ENCODE measurements at places on chromosomes 12 and 14.

GRCh38 chr12:22474970-22475720 is 69.2 kb downstream of the C2CD5 start:
- DNase-seq: no peak

- no peak for DNase-seq
Observed at GRCh38 chr14:105126981-105127329, 41.6 kb downstream of the JAG2 start.

DNA sequence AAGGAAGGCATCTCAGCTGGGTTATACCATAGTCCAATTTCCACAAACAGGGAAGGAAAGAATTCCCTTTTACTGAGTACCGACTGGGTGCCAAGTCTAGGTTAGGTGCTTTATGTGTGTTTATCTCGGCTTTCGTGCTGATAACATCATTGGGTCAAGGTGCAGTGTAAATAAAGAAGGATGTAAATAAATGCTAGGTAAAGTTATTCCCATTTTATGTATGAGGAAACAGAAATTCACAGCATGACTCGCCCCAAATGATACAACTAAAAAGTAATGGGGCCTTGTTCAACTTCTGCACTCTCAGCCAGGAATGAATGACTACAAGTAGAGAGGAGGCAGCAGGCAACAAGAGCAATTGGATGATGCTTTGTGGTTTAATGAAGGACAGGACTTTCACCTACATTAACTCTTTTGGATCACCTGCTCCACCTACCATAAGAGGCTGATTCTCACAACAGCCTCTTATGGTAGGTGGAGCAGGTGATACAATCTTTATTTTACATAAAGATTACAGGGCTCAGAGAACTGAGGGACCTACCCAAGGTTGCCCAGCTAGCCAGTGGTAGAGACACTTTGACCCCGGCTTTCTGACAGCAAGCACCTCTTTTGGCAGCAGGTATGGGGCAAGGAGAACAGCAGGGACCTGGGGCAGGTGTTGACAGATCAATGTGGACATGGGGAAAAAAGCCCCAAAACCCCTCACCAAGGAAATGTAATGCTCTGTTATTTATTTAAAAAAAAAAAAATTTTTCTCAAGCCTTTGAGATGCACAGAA is 213.4 kb upstream of the NUDT4 start:
- DNase-seq: no peak

DNA sequence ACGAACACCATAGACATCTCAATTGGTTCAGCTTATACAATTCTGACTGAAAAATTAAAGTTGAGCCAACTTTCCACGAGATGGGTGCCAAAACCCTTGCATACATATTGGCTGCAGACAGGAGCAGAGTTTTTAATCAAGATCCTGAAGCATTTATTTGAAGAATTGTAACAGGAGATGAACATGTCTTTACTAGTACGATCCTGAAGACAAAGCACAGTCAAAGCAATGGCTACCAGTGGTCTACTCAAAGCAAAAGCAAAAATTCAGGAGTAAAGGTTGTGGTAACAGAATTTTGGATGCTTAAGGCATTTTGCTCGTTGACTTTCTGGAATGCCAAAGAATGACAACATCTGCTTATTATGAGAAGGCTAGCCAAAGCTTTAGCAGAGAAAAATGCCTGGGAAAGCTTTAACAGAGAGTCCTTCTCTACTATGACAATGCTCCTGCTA is 20.7 kb downstream of the ZDHHC17 start:
- DNase-seq: no peak

DNA sequence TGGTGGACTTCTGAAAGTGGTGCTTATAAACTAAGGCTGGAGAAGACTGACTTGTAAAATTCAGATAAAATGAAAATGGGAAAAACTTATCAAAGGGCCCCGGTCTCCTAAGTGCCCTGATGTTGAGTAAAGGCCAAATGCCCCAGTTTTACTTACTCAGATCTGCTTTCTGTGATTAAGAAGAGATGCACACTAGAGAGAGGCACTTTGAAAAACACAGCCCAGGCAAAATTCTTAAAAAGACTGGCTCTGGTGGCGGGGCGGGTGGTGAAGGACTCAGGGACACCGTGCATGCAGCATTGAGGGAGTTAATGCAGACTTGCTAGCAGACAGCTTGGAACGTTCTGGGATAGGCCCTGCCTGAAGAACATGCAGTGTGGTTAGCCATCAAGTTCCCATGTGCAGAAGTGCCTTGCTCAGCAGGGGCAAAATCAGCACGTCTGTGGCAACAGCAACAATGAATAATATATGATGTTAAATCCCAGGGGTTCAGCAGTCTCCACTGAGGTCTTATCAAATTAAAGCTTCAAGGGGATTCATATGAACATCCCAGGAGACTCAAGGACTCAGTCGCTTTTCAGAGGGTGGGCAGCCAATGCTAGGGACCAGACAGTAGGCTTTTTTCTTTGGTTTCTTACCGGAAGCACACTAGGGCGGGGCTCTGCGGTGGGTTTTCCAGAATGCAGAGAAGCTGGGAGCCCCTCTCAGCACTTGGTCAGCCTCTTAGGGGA is 105.0 kb downstream of the DAD1 start:
- DNase-seq: no peak

DNA sequence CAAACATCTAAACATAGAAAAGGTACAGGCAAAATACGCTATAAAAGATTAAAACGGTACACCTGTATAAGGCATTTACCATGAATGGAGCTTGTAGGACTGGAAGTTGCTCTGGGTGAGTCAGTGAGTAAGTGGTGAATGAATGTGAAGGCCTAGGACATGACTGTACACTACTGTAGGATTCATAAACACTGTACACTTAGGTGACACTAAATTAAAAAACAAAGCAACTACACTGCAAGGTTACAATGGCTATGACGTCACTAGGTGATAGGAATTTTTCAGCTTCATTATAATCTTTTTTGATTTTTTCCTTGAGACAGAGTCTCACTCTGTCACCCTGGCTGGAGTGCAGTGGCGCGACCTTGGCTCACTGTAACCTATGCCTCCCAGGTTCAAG is 269.2 kb downstream of the KSR2 start:
- no peak for DNase-seq

- DNase-seq: no peak
Observed at GRCh38 chr12:89323568-89324218, 28.6 kb downstream of the DUSP6 start.

- no peak for DNase-seq
Observed at GRCh38 chr14:81246461-81247270, 25.9 kb upstream of the GTF2A1 start.

DNA sequence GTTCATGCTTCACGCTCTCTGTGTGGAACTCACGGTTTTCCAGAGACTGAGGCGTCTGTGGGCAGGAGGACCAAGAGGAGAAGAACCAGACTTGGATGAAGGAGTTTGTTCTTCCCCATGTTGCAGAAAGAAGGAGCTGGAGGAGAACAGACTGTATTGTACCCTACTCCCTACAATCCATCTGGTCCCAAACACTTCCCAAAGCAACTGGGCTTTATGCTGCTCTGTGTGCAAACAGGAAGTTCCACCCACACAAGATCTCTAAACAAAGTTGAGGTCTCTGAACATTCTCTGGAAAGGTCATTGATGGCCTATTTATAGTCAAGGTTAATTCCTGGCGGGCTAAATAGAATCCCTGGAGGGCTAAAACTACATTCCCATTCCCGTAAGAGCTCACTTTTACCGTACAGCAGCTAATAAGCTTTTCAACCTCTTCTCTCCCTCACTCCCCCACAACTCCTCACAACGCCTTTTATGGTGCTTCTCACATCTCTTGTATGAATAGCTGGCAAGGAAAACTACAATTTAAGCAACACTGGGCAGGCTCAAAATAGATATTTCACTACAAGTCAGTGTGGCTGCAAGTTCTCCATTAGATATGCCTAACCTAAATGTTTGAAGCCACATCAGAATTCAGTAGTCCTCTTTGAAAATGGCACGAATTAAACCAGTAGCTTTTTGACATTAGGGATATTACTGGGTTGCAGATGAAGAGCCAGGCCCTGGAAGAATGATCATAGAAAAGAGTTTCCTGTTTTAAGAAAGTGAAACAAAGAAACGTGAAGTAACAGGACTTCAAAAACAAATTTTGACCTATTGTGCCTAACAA is at the start of gene A2M:
TSS of gene A2M (minus strand) at position 189 of the 829 bp plus-strand sequence. CDS start at position 119, 70 bp downstream.
- no peak for DNase-seq

- DNase-seq: no peak
Observed at GRCh38 chr12:51020448-51021182, 5.6 kb downstream of the SLC11A2 start.

DNA sequence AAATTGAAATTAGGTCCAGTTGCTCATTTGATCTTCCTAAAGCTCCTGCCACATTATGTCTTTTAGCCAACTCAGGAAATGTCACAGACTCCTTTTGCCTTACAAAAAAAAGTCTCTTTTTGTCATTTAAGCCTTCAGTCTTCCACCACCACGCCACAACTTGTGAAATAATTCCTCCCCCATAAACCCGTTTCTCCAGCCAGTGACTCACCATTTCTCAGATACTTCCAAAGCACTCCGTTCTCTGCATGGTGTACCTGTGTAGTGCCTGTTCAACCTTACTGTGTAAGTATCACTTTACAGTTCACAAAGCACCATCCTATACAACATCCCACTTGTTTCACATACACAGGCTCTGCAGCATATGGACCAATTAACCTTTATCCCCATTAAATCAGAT is 139.5 kb upstream of the AEBP2 start:
- DNase-seq: no peak

- no peak for DNase-seq
Observed at GRCh38 chr12:24705216-24705615, 243.7 kb downstream of the BCAT1 start.

- DNase-seq: no peak
Observed at GRCh38 chr14:23307687-23308644, 1.3 kb downstream of the BCL2L2 start.

GRCh38 chr12:80702889-80703805 is 4.3 kb upstream of the MYF6 start:
- no peak for DNase-seq

GRCh38 chr12:117459229-117459628 is 97.8 kb upstream of the NOS1 start:
- no peak for DNase-seq

GRCh38 chr14:75812622-75813021 is 151.6 kb downstream of the TTLL5 start:
- DNase-seq: no peak

- DNase-seq: no peak
Observed at GRCh38 chr12:66268562-66268961, 33.7 kb upstream of the HELB start.

GRCh38 chr12:650983-651382 is 12.3 kb downstream of the NINJ2 start:
- DNase-seq: peak; percentile 35

DNA sequence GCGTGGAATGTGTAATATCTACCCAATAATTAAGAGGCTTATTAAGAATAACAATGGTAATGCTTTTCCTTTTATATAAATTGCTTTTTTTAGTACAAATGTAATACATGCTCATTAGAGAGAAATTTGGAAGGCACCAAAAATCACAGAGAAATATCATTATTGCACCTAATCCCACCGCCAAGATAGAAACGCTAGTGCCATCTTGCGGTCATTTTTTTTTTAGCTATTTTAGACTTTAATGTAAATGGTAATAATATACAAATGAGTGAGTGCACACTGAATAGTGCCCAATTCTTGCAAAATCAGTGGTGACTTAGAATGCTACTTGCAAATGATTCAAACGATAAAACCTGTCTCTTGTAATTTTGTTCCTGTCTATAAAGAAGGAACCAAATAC is 576.8 kb upstream of the TMEM132C start:
- no peak for DNase-seq

GRCh38 chr14:46147452-46147851 is 504.1 kb downstream of the RPL10L start:
- no peak for DNase-seq

GRCh38 chr12:76518699-76519098 is 40.9 kb downstream of the OSBPL8 start:
- no peak for DNase-seq

DNA sequence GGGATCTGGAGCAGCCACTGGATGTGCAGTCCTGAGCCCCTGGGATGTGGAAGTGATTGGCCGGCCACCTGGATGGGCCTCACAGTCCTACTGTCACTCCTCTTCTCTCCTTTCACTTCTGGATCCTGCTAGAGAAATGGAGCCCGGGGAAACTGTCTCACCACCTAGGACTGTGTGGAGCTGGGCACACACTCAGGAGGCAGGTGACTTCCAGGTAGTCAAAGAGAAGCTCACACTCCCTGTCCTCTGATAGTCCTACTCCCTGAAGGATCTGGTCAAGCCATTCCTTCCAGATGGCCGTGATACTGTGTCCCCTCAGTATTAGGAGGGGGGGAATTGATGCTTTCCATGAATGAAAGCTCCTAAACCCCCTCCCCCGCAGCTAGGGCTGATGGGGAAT is 201.1 kb downstream of the ZFP36L1 start:
- DNase-seq: no peak

- no peak for DNase-seq
Observed at GRCh38 chr12:6180268-6181051, 19.7 kb upstream of the CD9 start.

- DNase-seq: no peak
Observed at GRCh38 chr14:68153275-68153674, 333.7 kb downstream of the RAD51B start.

DNA sequence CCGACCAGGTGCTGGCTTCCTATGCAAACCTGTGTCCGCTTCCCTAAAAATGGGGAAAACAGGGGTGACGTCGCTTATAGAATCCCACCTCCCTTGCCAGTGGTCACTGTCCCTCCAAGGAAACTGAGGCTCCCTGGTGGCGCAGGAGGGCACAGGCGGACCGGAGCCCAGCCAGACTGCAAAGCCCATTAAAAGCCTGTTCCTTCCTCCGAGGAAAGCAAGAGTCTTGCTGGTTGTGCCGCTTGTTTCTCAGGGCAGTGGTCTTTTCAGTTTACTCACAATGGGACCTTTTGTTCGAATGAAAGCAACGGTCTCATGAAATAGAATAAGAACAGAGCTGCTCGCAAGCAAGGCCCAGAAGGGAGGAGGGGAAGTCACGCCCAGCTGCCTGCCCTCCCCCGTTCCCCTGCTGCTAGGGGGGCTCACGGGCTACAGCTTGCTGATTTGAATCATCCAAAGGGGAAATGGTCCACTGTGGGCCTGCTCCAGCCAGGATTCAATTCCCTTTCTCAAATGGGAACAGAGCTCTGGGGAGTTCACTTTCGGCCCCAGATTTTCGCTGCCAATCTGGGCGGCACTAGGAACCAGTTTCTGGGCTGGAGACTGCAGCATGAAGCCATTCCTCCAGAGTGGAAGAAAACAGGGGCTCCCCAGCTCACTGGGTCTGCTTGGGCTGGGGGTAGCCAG is 4.6 kb upstream of the SELPLG start:
- DNase-seq: no peak
